ENCODE measurements at places on chromosomes 13 and 19.

GRCh38 chr13:101623470-101624209 lies 171.2 kb downstream of the ITGBL1 start:
- no peak for DNase-seq

DNA sequence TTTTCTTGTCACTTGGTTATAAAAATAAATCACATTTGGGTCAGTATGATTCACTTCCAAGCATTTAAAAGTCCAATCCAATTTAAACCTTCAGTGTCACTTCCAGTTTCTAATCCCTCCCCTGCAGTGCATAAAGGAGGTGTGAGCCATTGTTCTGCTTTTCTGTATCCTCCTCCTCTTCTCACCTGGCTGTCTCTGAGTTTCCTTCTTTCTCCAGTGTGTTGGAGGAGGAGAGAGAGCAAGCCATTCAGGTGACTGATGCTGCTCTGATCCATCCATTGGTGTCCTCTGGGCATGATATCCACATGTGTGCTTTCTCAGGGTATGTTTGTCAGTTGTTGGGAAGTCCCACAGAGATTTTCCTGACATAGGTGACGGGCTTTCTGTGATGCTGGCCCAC lies 1.2 kb downstream of the NUDT15 start:
- no peak for DNase-seq

DNA sequence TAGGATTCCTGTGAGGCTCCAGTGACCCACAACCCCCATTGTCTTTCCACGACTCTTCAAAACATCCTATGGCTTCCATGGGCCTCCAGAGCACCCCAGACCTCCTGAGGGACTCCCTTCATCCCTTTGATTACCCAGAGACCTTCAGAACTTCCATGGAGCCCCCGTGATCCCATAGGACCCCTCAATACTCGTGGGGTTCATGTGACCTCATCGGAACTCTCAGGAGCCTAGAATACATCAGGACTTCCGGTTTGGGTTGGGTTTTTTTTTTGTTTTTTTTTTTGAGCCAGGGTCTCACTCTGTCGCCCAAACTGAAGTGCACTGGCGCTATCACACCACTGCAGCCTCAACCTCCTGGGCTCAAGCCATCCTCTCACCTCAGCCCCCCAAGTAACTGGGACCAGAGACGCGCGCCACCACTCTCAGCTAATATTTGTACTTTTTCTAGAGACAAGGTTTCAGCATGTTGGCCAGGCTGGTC lies 774 bp downstream of the ALDH16A1 start:
- DNase-seq = no peak

DNA sequence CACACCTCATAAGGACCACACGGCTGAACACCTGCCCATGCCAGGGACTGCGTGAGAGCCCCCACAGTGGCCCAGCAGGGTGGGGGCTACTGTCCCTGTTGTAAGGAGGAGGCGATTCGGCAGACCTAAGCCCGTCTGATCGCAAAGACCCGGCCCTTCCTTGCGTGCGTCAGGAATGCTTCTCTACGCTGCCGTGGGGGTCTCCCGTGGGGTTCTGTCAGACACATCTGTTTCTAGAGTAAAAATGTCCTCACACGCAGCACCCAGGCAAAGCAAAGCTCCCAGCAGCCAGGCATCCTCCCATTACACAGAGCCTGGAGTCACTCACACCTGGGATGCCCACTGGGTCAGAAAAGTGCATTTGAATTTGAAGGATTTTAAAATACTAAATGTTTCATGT lies 147.7 kb upstream of the SOX1 start:
- no peak for DNase-seq

DNA sequence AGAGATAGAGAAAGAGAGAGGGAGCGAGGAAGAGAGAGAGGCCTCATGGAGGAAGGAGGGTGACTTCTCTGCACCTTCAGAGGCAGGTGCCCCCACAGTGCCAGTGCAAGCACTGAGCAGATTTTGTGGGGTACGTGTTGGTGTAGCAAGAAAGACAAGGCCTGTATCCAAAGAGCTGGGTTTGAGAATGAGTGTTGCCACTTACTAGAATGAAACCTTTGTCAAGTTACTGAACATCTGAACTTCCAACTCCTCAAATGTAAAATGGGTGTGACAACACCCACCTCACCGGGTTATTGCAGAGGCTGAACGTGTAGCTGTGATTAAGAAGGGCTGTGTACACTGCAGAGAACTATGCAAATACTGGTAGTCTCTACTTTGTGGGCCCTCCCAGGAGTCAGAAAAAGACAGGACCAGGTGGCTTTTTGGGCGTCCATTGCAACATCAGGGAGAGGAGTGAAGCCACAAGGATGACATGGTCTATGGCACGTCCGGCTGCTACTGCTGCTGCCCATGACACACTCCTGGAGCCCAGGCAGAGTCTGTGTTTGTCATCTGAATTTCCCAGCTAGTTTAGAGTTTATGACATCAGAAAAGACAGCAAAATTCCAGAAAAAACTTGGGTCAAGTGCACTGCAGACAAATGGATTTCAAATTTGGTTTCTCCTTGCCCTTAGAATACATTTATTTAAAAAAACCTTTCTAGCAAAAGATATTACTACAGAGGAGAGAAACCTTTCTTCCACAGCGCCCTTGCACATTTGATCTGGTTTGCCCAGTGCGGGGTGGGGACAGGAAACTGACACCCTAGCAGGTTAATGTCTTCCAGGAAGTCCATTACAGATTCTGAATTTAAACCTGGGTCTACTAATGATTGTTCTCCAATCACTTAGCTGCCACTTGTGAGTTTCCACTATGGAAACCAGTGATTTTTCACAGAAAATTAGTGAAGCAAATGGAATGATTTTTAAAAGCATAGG lies 54.0 kb upstream of the ATP12A start:
- no peak for DNase-seq

- DNase-seq = no peak
Measured at GRCh38 chr13:73440296-73440895, 381.6 kb downstream of the KLF5 start.

DNA sequence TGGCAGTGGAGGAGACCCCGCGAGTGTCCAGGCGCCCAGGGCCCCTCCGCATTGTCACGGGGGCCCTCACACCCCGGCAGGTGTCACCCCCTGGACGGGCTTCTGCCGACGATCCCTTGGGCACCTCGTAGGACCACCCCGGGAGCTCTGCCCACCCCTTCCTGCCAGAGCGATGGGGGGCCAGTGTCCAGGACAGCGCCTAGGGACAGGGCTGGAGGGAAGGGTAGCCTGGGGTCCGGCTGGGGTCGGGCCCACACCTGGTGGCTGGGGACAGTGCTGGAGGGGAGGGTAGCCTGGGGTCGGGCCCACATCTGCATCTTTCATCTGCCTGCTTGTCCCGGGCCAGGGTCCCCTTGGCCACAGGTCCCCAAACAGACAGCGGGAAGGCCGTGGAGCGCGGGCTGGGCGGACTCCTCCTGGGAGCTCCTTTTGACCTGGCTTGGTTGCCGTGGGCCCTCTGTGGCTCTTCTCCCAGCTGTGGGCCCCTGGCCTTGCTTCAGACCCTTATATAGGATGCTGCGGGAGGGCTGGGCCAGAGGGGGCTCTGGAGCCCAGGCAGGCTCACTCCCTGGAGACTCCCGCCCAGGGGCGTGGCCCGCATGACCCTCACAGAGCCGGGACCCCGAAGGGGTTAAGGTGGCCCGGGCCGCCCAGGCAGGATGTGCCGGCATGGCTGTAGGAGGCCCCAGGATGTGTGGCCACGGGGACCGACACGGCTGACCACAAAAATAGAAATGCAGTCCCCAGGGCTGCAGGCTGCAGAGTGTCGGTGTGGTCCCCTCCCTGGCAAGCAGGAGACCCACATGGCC lies 74.1 kb upstream of the MCF2L start:
- no peak for DNase-seq

DNA sequence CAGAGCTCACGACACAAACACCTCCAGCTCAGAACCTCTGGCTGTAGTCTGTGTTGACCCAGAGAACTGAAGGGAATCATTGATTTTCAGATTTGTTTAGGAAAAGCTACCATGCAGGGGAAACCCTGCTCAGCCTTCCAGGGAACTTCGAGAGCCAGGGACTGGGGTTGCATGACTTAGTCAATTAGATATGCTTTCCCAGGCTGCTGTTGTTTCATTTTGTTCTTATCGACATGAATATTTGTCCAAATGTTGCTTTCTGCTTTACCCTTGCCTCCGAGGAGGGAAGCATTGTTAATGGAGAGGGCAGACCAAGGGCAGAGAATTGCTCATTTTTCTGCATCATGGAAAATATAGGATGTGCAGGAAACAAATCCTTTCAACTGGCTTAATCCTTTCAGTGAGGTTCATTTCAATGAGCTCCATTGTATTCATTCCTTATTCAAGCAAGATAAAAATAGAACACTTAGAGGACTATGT lies 82.5 kb downstream of the KLF5 start:
- no peak for DNase-seq

GRCh38 chr13:83281654-83282053 lies 600.6 kb downstream of the SLITRK1 start:
- DNase-seq = no peak

GRCh38 chr19:1374250-1374577 lies 9.5 kb upstream of the NDUFS7 start:
- no peak for DNase-seq

DNA sequence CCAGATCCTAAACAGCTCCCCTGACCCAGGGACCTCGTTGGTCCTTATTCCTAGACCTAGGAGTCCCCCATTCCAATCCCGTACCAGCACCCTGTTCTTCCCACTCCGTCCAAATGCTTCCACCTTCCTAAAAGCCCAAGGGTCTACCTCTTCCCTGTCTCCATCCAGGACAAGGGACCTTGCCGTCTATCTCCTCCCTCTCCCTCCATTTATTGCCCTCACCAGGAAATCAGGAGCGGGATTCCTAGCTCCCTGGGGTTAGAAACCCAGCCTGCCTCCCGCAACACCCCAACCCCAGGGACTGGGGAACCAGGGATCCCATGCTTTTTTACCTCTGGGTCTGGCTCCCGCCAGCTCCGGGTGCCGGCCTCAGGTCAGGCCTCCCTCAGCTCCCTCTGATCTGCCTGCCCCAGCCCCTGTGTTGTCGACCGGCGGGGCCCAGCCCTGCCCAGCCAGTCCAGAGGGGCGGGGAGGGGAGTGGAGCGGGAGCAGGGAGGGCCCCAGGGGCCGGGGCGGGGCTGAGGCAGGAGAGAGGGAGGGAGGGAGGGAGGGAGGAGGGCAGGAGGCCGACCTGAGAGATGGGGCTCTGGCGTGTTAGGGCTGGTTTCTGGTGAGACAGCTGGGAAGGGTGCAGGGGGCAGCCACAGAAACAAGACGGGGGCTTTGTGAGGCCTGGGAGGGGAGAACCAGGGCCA lies at the start of gene B3GNT8:
B3GNT8 (minus strand) TSS at position 423 of the 695 bp plus-strand sequence. CDS start 596 bp downstream, outside the sequence.
- DNase-seq = no peak

DNA sequence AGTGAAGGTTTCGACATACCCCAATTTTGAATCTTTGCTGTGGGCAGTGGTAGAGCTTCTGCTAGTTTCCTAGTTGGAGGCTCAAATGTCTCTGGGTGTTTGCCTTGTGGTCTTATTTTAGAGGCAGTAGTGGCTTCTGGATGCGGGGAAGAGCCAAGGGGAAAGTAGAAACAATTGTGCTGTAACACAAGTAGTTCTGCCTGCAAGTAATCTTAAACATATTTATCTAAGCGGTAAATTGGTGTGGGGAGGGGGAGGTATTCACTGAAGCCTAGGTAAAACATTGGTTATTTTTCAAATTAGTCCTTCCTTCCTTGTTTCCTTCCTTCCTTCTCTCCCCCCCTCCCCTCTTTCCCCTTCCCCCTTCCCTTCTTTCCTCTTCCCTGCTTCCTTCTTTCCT lies at the start of gene PCDH20:
PCDH20 (minus strand) TSS at position 101 of the 400 bp plus-strand sequence. CDS start 691 bp downstream, outside the sequence.
- DNase-seq = no peak

- no peak for DNase-seq
Measured at GRCh38 chr13:109933476-109933875, 147.1 kb upstream of the IRS2 start.

DNA sequence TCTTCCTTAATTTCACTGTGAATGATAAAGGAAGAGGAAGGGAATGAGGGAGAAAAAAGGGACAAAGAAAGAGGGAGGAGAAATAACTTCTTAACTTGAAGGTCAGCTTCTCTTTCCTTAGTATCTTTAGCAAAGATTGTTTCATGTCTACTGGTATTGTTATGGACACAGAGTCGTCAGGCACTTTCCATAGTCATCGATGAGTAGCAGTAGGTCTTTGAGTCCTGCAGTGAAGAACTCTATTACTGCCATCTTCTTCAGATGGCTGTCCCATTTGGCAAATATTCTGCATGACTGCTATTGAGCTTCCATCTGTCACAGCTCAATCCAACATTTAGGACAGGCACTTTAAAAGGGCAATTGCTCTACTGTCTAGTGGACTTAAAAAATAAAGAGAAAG lies 2463.1 kb downstream of the PCDH9 start:
- DNase-seq = no peak

- DNase-seq = no peak
Measured at GRCh38 chr19:39111593-39112199, 13.9 kb upstream of the PAK4 start.

- DNase-seq = no peak
Measured at GRCh38 chr19:39032063-39032918, at the start of gene FBXO27. Gene FBXO27, minus strand, starts transcription at chr19:39032549. Its CDS starts 322 bp downstream, at chr19:39032227.

GRCh38 chr19:5238700-5239099 lies 101.9 kb downstream of the PTPRS start:
- no peak for DNase-seq

GRCh38 chr19:46393456-46394401 lies 19.6 kb downstream of the CCDC8 start:
- no peak for DNase-seq

DNA sequence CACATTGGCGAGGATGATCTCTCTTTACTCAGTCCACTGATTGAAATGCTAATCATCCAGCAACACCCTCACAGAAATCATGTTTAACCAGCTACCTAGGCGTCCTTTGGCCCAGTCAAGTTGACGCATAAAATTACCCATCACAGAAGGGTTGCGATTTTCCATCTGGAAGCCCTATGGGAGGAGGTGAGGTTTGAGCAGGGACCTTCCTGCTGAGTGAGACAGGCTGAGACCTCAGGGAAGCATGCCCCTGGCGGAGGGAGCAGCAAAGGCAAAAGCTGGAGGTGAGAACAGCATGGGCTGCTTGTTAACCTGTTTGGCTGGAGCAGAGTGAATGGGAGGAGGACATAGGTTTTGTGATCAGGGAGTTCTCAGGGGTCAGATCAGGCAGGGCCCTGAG lies 7.3 kb downstream of the TTC9B start:
- no peak for DNase-seq

DNA sequence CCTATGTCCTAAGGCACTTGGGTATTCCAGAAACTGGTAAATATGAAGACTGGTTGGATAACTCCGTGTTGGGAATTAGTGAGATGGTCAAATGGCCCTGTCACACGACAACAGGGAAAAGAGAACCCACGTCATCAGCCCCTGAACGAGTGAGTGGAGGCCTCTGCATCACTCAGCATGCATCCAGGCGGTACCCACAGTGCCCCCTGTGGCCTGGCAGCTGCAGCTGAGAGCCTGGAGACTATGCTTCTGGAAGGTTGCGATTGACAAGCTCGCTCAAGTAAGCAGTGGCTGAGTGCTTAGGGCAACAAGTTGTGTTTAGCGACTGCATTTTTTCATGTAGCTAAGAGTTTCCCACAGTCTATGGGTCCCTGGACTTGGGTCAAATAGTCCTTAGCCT lies 55.9 kb downstream of the COL4A2 start:
- DNase-seq = no peak

GRCh38 chr13:28564030-28564429 lies 69.1 kb upstream of the FLT1 start:
- DNase-seq = no peak

GRCh38 chr13:110306960-110307766 lies at the start of the genes COL4A1 and COL4A2:
Gene COL4A1, minus strand, starts transcription at chr13:110307157. Its CDS starts 130 bp downstream, at chr13:110307027.
Gene COL4A2, plus strand, starts transcription at chr13:110307284. Its CDS starts 620 bp downstream, at chr13:110307904.
- DNase-seq = no peak

Data from activated T-helper 1 cell treated with anti-CD3 and anti-CD28 coated beads, Interleukin-2, amount 50 U/mL, for 16 hours (primary cell).